Stimulated activated CD4-positive, alpha-beta T cell treated with anti-CD3 and anti-CD28 coated beads, Interleukin-1b, Interleukin-23, amount 100 ng/mL, for 1 hour (primary cell): ENCODE measurements at places on chromosomes 12 and 14.

DNA sequence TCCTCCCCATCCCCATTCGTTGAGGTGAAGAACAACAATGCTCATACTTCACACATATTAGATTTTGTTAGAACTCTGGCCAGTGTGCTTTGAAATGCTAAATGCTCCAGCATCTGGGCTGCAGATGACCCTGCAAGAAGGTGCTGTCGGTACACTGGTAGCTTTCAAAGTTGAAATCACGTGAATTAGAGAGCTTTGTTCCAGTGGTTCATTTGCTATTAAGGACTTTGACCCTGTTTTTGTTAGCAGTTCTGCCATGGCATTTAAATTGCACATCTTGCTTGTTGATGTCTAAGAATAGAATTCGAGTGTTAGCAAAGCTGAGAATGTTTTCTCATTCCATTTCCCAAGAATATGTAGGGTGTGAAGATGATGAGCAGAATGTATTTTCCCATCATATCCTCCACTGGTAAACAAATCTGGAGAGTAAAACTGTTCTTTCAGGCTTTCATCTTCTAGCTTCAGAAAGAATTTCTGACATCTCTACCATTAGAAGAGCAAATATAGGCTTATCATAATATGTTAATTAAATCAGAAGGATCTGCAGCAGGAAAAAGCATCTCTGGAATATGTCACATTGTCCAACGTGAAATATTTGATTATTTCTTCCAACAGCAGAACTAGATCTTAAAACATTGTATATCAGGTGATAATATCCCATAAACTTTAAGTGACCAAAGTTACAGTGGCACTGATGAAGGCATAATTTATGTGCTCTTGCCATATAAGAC lies 98.8 kb upstream of the PDE3A start:
- DNase-seq = no peak

DNA sequence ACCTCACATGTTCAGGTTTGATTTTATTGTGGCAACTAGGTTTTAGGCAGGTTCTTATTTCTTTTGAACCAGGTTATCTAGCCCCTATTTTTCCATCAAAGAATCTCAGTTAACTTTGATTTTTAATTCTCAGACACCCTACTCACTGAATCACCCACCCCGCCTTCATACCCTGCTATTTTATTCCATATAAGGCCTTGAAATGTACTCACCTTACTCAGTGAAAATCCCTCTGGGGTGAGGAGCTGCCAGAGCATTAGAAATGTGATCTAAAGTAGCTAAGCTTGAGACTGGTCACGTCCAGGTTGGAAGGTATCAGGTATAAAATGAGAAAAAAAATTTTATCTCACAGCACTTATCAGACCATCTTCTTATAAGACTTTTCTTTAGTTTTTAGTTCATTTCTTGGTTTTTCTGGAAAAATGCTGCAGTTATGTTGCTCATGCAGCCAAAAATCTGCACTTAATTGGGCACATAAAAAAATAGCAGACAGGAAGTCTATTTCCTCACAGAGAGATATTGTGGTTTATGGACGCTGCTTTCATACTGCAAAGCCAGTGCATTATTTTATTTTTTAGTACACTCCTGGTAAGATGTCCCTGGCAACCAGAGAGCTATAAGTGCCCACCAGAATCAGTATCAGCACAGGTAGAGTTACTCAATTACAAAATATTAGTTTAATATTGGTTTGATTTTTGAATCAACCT lies 101.5 kb upstream of the CCDC91 start:
- DNase-seq = no peak

DNA sequence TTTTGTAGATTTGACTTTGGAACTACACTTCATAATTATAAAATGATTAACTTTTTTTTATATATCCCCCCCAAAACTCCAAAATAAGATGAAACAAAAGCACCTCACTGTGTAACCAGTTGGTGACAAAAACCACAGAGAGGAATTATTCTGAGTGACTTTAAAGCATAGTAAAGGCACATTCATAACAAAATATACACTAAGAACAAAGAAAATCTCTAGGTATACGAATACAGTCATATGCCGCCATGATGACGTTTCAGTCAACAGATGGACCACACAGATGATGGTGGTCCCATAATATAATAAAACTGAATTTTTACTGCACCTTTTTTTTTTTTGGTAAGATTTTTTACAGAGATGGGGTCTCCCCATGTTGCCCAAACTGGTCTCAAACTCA lies 70.7 kb downstream of the MED13L start:
- DNase-seq = no peak

GRCh38 chr14:81396113-81396512 lies 4.0 kb downstream of the STON2 start:
- DNase-seq = no peak

DNA sequence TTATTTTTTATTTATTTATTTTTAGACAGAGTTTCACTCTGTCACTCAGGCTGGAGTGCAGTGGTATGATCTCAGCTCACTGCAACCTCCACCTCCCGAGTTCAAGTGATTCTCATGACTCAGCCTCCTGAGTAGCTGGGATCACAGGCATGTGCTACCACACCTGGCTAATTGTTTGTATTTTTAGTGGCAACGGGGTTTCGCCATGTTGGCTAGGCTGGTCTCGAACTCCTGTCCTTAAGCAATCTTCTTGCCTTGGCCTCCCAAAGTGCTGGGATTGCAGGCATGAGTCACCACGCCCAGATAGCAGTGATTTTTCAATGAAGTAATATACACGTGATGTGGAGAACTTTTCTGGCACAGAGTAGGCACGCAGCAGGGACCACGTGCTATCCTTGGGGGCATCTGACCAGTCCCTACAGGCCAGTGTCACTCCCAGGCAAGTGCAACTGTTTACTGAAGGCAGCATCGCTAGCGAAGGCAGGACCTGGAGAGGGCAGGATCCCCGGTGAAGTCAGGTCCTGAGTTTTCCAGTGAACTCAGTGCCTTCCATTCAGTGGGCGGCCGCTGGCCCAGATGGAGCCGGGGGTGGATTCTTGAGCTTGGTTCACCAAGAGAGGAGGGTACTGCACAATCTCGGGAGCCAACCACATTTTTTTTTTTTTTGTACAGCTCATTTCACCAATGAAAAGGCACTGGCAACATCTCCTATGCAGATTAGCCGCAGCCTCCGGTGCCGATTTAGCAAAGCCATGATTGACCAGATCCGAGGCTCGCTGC lies 11.1 kb upstream of the CLMN start:
- DNase-seq = no peak

DNA sequence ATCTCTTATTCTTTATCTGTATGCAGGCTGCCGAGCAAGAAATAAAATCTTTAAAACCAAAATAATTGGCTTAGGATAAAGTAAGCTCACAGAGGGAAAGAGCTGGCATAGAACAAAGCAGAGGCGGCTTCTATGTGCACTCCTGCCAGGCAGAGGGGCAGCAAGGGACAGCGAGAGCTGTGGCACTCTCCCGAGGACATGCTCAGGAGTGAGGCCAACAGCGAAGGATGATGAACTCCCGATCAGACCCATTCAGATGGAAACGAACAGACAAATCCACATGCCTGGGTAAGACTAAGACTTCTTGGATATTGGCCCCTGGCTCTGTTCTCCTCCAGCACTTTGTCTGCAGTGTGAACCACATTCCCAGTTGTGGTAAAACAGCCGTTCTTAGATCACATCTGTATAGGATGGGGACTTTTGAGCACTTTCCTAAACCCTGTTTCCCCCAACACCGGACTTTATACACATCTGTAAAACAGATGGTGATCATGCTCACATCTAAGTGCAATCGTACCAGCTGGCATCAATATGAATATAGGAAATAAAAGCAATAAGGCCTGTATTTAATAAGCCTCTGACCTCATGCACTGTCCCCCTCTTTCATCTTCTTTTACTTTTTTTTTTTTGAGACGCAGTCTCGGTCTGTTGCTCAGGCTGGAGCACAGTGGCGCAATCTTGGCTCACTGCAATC lies 134.1 kb downstream of the PPM1H start:
- no peak for DNase-seq

DNA sequence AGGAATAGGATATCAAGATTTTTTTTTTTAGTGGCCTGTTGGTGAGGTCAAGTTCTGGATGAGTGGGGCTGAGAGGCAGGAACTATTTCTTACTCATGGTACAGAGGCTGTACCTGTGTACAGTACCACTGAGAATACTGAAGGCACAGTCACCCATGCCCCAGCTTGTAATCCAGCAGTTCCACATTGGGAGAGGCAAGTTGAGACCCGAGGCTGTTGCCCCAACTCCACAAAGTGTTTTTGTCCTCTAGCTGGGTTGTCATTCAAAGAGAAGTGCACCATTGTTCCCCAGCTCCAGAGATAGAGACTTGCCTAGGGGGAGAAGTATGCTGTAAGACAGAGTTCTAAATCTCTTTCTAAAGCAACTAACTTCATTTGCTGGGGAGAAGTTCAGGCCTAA lies 38.7 kb downstream of the ARID2 start:
- DNase-seq = no peak

DNA sequence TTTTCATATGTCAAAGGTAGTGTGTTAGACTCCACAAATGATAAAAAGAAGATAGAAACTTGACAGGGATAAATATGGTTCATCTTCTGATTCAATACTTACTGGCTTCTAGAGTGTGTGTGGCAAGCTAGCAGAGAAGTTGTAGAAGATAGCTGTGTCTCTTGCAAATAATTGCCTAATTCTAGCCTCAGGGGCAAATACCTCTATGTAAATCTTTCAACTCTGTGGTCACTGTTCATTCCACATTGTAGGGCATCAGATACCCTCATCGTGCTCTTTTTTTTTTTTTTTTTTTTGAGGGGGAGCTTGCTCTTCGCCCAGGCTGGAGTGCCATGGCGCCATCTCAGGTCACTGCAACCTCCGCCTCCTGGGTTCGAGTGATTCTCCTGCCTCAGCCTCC lies 1.7 kb downstream of the OLR1 start:
- no peak for DNase-seq

- no peak for DNase-seq
These were observed 207.8 kb upstream of the FAR2 start for GRCh38 chr12:28941248-28941647.

DNA sequence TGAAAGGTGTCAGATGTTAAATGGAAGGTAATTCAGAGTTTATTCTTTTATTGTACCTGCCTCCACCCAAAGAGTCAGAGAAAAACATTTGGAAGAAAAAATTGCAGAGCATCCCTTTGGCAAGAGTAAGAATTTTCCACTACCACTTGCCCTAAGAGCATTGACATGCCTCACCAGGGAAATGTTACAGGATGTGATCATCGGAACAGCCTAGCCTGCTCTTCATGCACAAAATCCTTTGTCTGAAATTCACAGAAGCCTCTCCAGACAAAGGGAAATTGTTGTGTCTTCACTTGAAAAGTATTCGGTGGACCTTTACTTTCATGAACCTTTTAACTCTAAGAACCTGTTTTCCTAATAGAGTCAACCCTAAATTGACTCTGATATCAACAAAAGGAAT lies 36.9 kb downstream of the ATP2A2 start:
- no peak for DNase-seq

DNA sequence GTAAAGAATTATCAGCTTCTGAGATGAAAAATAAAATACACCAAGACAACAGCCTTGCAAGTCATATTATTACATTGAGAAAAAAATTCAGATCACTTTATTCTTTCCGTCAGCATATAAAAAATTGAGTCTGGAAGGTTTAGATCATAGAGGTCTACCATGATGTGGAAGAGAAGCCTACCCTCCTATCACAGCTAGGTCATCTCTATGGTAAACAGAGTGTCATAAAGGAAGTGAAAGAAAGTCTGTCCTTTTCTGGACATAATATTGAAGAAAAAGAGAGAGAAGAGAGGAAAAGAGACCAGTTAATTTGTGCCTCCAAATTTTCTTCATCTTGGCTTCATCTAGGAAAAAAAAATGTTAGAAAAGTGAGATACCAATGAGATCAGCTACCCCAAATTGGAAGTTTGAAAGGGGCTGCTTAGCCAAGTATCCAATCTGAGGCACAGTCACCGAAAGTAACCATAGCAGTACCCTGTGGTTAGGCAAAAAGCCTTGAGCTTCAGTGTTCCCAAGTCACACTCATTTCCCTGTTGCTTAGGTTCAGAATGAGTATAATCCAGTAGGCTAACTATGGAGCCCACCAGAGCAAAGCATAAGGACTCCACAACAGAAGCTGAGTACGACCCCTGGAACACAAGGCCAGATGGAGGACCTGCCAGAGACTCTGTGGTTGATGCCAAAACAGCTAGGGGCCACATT lies 38.1 kb downstream of the DUSP6 start:
- DNase-seq = no peak

GRCh38 chr12:79547735-79548609 lies 142.8 kb downstream of the PAWR start:
- no peak for DNase-seq

- no peak for DNase-seq
These were observed 52.2 kb upstream of the CD163 start for GRCh38 chr12:7555752-7556151.

GRCh38 chr14:90809530-90810312 lies 6.5 kb downstream of the TTC7B start:
- no peak for DNase-seq

GRCh38 chr12:27112871-27113270 lies 30.5 kb upstream of the C12orf71 start:
- DNase-seq = no peak

GRCh38 chr12:23911574-23911973 lies 37.9 kb downstream of the SOX5 start:
- no peak for DNase-seq

GRCh38 chr14:99479906-99480869 lies at the start of gene SETD3:
SETD3 (minus strand) TSS chr14:99480859; CDS start chr14:99465805, 15,054 bp downstream.
- DNase-seq = no peak

- DNase-seq = no peak
These were observed 666.5 kb downstream of the FLRT2 start for GRCh38 chr14:86196471-86196870.

- DNase-seq = no peak
These were observed 96.7 kb downstream of the RMST start for GRCh38 chr12:97559267-97559666.

GRCh38 chr12:127125607-127126259 lies 1141.2 kb upstream of the TMEM132C start:
- no peak for DNase-seq

GRCh38 chr14:105299654-105300541 lies 903 bp downstream of the BRF1 start:
- no peak for DNase-seq

DNA sequence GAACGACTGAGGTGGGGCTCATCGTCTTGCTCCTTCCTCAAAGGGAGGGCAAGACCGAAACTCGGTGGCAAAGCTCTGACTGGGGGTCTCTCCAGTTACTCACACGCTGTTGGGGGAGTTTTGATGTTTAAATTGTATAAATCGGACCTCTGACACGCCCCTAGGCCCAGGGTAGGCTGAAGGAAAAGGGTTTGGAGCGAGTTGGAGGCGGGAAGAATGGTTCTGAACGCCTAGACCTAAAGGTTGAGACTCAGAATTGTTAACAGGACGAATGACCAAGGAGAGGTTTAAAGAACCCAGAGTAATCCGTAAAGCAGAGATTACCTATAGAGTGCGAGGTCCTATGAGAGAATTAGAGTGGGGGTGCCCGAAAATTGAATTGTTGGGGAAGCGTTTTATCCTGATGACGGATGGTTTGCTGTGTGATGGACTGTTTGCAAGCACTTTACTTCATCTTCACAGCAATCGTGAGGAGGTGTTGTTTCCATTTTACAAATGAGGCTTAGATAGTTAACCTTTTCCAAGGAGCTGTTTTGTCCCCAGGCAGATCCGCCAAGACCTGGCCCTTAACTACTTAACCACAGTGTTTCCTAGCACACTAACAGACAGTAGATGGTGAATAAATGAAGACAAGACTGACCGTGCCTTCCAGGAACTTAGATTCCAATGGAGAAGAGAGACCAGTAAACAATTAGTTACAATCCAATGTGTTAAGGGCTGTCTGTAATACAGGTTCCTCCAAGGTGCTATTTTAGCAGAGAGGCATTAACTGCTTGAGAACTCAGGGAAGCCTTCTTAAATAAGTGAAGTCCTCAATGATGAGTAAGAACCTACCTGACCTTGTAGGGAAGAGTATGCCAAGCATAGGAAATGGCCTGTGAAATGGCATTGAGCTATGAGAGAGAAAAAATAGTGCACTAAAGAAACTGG lies 929 bp upstream of the UBE2N start:
- no peak for DNase-seq
